ENCODE measurements at places on chromosomes 4 and X.

DNA sequence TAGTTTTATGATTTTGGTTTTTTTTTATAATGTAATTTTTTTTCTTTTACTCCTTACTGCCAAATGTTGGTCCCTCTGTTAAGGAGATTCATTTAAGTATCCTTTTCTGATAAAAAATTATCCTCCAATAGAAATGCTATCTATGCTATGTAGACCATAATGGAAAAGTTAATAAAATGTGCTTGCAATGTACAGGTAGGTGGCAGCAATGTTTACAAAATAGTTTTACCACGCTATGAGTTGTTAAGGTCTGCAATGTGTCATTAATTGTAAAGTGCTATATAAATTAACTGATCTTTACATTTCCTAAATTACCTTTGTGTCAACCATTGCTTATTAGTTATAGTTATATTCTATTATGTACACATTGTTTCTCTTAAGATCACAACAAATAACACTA, 3.8 kb upstream of the CENPC start:
- no peak for DNase-seq

DNA sequence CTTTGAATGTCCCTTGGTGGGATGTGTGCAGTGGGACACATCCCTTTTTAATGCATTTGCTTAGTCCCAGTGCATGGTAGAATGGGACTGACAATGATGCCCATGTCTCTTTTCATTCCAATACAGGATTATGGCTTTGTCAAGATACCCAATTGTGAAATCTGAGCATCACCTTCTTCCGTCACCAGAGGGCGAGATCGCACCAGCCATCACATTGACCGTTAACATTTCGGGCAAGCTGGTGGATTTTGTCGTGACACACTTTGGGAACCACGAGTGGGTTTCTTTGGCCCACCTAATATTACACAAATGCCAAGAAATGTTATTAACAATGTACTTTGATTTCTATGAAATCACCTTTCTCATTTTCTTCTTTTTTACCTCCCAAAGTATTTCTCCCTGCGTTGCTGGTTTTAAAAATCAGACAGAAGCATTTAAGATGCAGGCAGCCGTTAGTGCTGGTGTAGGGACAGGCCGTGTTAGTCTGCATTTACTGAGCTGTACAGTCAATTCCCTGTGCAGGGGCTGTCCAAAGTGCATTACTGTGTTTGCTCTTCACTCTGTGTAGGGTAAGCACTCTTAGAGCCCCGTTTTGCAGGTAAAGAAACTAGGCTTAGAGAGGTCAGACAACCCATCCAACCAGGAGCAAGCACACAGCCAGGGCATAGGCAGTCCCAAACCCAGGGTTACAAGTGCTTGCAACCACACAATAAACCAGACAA, 46.5 kb downstream of the CWH43 start:
- DNase-seq, result peak; percentile 11

- no peak for DNase-seq
These were observed 119.1 kb upstream of the CNKSR2 start for GRCh38 chrX:21255032-21255618.

- DNase-seq, result no peak
These were observed 295.2 kb upstream of the AGA start for GRCh38 chr4:177737387-177737940.

- peak; percentile 88 for DNase-seq
These were observed 39.2 kb upstream of the ANTXR2 start for GRCh38 chr4:80112236-80112635.

- peak; percentile 67 for DNase-seq
These were observed 1.5 kb downstream of the CLCN3 start for GRCh38 chr4:169621731-169622492.

GRCh38 chrX:13044441-13044840, at the start of gene FAM9C:
Gene FAM9C, minus strand, starts transcription at chrX:13044620. Its CDS starts 831 bp downstream, at chrX:13043789.
- DNase-seq, result no peak

DNA sequence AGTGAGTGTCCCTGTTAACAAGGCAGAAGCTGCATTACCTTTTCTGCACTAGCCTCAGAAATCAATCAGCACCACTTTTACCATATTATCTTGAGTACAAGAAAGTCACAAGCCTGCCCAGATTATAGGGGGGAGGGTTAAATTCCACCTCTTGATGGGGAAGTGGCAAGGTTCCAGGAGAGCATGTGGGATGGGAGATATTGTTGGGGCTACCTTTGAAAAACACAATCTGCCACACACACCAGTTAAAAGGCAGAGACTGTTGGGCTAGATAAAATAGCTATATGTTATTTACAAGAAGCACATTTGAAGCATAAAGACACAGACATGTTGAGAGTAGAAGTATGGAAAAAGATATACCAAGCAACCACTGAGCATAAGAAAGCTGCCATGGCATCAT, 6.6 kb upstream of the AVPR2 start:
- DNase-seq, result no peak

DNA sequence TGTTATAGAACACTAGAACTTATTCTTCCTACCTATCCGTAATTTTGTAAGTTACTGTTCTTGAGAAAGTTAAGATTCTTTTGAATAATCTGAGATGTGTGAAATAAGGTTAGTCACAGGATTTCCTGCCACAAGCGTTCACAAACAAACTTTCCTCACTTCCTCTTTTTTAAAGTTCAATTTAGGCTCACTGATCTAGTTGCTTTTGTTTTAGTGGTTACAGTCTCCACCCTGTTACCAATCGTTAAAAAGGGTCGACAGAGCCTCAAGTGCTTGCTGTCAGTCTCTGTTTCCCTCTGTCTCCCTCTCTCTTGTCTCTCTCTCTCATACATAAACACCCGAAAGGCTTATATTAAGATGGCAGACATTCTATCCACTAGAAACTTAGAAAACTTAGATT, 35.9 kb upstream of the STK26 start:
- DNase-seq, result no peak

- DNase-seq, result no peak
These were observed 393.6 kb downstream of the PDGFC start for GRCh38 chr4:156578005-156578404.

GRCh38 chrX:38041237-38041636, 34.9 kb downstream of the SYTL5 start:
- no peak for DNase-seq

- DNase-seq, result no peak
These were observed 174.3 kb downstream of the CEP135 start for GRCh38 chr4:56123051-56123450.

- no peak for DNase-seq
These were observed 24.0 kb downstream of the RASGEF1B start for GRCh38 chr4:81447566-81448229.

DNA sequence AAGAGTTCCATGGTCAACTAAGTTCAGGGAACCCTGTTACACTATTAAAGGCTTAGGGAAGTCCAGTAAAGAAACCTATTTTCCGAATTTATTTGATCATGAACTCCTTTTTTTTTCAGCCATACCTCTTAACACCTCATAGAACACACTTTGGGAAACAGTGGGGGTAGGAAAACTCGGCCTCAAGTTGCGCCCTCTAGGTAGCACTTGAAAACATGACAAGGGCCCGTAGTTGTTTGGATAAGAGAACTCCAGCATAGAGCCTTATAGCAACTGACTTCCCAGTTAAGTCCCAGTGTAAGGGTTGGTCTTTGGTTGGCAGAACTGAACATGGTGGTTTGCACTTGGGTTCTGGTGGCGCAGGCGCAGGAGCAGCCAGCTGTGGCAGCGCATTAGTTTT, 14.4 kb downstream of the OGT start:
- DNase-seq, result no peak

GRCh38 chr4:163600727-163601126, 106.2 kb downstream of the TMA16 start:
- no peak for DNase-seq

- DNase-seq, result no peak
These were observed 13.7 kb upstream of the DTHD1 start for GRCh38 chr4:36267486-36268268.

DNA sequence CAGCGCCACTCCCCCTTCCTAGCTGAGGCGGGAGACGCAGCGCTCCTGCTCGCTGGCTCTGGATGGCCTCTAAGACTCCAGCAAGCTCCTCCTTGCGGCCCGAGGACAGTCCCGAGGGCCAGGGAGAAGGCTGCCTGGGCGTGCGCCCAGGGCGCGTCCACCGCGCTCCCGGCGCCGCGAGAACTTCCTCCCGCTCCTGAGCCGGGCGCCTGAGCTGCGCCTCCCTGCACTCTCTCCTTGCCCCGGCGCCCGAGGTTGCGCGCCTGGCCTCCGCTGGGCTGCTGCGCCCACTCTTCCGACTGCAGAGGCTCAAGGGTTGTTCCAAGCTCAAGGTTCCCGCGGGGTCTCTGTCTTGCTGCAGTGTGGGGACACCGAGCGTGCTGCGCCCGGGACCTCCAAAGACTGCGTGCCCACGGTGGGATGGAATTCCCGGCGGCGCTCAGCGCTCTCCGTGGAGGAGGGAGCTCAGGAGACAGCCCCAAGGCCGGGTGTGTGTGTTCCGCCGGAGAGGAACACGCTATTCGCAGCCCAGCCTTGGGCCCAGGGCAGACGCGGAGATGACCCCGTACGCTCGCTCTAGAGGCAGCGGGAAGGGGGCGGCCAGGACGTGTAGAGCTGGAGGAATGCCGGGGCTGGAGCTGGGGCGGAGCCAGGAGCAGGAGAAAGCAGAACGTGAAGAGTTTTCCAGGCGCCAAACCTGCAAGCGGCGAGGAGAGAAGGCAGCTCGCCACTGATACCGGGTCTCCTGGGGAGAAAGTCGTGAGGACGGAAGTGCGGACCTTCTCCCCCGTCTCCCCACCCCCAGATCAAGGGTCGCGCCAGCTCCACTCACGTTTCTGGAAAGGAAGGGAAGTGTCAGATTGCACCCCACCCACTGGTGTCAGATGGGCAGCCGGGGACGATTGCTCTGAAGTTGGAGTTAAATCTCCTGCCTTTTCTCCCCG, at the start of gene ARHGAP6:
ARHGAP6 (minus strand) TSS at position 753 of the 944 bp plus-strand sequence. CDS start 1,092 bp downstream, outside the sequence.
- peak; percentile 41 for DNase-seq

- DNase-seq, result peak; percentile 25
These were observed 245.4 kb downstream of the DCLK2 start for GRCh38 chr4:150323406-150324325.

DNA sequence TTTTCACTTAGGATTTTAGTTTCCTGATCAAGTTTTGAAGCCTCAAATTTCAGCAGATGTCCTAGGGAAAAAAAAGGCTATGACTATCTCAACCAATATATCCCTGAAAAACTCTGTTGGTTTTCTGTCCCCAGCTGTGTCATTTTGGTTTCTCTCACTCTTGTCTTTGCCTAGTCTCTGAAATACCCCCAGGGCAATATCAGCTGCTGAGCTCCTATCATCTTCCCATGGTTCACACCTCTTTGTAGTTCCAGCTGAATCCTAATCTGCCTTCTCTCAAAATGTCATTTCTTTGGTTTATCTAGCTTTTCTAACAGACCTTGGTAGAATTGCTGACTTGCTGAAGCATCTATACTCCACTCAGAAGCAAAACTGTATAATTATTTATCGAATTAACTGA, 2370.5 kb downstream of the ARAP2 start:
- DNase-seq, result no peak

DNA sequence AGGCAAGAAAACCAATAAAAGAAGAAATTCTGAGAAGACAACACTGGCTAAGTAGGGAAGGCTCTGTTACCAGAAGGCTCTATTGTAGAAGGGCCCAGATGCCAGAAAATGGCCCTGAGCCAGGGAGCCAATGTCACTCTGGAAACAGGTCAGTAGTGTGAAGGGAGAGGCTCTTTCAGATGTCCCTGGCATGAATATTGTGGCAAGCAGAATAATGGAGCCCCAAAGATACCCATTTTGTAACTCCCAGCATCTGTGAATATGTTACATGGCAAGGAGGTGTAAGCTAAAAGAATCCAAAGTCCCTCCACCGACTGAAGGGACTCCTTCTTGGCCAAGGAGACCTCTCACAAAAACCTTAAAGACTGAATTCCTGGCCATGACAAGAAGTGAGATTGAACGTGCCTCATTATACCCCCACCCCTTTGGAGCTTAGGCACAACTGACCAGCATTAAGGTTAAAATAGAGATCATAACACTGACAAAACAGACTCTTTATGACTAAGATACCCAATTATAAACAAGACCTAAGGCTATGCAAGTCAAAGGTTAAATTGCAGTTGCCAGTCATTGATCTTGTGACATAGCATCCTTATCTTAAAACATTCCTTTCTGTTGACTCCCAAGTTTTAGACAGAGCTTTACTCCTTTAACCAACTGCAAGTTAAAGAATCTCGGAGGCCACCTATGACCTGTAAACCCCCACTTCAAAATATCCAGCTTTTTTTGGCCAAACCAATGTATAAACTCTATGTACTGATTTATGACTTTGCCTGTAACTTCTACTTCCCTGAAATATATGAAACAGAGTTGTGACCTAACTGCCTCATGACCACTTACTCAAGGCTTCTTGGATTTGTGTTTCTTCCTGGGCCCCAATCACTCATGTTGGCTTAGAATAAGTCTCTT, 42.2 kb upstream of the SMIM10 start:
- no peak for DNase-seq

GRCh38 chr4:818106-818921, 7.6 kb downstream of the CPLX1 start:
- DNase-seq, result no peak

GRCh38 chrX:22015139-22015750, 16.9 kb upstream of the PHEX start:
- DNase-seq, result no peak

DNA sequence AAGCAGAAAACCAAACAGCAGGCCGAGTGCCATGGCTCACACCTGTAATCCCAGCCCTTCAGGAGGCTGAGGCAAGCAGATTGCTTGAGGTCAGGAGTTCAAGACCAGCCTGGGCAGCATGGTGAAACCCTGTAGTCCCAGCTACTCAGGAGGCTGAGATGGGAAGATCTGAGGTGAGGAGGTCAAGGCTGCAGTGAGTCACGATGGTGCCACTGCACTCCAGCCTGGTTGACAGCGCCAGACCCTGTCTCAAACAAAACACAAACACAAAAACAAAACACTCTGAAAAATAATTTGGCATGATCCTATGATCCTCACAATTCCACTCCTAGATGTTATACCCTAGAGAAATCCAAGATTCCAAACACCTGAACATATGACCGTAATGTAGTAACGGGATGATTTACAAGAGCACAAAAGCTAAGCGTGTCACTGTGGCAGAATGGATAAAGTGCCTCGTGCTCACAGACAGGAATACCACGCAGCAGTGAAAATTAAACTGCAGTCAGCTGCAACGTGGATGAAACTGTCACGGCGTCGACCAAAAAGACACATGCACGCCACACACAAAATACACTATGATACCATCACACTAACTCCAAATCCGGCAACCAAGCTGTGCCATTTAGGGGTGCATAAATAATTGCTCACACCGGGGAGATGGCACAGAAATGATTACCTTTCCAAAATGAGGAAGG, 1.7 kb downstream of the NELFA start:
- no peak for DNase-seq

- no peak for DNase-seq
These were observed 15.4 kb downstream of the OCIAD2 start for GRCh38 chr4:48891028-48891619.
